AG09309 (cell line): ENCODE measurements at places on chromosomes 7 and 10.
A peak's percentile ranks its signal among the peaks of the same experiment; 100 is the strongest.

DNA sequence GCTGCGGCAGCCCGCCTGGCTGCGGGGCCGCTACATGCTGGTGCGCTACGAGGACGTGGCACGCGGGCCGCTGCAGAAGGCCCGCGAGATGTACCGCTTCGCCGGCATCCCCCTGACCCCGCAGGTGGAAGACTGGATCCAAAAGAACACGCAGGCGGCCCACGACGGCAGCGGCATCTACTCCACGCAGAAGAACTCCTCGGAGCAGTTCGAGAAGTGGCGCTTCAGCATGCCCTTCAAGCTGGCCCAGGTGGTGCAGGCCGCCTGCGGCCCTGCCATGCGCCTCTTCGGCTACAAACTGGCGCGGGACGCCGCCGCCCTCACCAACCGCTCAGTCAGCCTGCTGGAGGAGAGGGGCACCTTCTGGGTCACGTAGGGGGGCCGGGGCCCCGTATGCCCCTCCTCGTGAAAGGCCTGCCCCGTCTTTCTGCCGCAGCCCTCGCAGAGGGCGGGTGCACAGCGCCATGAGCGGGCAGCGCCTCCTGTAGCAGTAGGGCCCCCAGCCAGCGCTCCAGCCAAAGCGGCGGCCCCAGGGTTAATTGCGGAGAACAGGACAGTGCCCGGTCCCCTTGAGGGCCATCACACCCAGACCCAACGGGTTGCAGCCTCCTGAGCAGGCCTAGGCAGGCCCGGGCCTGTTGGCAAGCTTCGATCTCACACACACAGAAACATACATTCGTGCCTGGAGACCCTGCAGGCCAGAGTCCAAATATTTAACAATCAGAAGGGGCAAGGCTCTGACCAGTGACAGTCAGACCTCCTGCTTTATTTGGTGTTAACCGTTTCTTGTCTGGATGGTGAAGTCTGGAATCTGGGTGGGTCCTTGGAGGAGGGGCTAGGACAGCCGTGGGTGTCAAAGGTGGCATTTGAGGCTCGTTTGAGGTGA lies 44.1 kb downstream of the CHST3 start:
- DNase-seq, result no peak

GRCh38 chr10:59561477-59562121 lies 148.1 kb downstream of the SLC16A9 start:
- DNase-seq, result no peak

GRCh38 chr10:29238523-29239135 lies 50.2 kb upstream of the LYZL1 start:
- no peak for DNase-seq

- DNase-seq, result no peak
Measured at GRCh38 chr10:29372920-29373319, 84.0 kb downstream of the LYZL1 start.

- no peak for DNase-seq
Measured at GRCh38 chr10:130041451-130042371, 68.9 kb downstream of the C10orf143 start.

DNA sequence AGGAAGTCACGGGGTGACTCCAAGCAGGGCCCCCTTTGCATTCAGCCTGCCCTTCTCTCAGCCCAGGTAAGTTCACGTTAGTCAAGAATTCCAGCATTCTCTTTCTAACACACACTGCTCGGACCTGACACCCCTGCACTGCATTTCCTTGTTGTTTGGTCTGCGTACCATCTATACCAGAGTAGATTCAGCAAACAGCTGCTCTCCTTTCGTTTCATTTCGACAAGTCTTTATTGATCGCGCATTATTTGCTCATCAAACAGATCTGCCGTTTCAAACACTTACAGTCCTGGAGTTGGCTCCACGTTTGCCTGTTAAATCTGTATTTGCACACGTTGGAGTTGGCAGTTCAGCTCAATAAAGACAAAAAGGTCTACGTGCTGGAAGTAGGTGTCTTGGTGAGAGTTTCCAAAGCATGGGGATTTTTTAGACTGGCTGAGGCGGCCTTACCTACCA lies 495.1 kb downstream of the RPS24 start:
- no peak for DNase-seq

DNA sequence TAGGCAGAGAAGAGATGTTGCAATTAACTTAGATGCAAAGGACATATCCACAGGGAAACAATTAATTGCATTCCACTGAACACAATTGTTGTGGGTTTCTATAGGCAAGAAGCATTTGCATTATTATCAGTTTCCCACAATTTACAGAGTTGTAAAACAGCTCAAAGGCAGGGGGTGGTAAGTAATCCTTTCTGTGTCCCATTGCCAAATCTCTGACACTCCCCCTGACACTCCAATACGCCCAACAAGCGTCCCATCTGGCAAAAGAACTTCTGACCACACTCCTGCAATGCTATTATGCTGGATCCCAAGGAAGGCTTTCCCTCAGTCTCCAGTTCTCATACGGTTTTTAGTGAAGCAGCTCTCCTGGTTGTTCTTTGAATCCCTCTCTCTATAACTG lies 179.8 kb downstream of the CXCL12 start:
- DNase-seq, result no peak

DNA sequence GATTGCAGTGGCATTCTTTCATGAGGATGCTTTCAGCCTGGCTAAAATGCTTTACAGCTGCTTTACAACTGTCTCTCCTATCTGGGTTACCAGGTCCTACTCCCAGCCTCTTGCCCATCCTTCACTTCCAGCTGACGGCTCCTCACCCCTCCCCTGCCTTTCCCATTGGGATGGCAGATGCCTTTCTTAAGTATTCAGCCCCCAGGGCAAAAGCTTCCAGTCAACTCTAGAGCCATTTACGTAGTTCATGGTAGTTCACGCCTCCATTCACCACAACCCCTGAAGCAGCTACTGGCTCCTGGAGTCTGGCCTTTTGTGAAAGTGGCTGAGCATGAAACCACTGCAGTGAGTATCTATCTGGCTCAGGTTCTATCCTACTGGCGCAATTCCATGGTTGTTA lies 17.2 kb upstream of the BMPER start:
- DNase-seq, result no peak

- peak; percentile 98 for DNase-seq
Measured at GRCh38 chr10:4372601-4373000, 453.4 kb upstream of the AKR1E2 start.

GRCh38 chr7:100467638-100468373 lies 3.7 kb upstream of the SPACDR start:
- DNase-seq, result no peak

GRCh38 chr7:133070562-133070961 lies 11.3 kb downstream of the CHCHD3 start:
- no peak for DNase-seq

DNA sequence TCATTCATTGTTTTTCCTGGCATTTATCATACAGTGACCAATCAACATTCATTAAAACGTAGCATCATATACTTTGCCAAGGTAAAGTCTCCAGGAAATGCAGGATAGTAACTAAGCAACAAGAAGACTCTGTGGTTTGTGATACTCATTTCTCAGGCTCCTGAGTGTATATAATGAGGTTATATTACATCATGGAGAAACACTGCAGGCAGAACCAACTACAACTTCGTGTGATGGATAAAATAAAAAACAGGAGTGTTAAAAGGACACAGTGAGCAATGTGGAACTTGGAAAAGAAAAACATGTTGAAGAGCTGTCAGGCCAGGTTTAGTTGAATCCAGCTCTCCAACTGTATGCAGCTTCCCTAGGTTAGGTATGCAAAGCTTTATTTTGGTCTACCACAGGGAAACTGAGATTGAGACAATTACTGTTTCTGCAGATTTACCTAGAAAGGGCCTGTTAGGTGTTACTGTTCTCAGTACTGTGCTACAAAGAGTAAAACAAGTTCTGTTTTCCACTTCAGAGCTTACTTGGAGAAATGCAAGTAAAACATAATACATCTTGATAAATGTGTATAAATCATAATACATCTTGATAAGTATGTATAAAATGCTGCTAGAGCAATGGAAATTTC lies 7.8 kb upstream of the CCNY start:
- peak; percentile 20 for DNase-seq

GRCh38 chr10:131591936-131592335 lies 280.4 kb upstream of the TCERG1L start:
- no peak for DNase-seq

GRCh38 chr10:20369863-20370736 lies 527.0 kb downstream of the NEBL start:
- no peak for DNase-seq

GRCh38 chr10:98252464-98252863 lies 15.5 kb downstream of the LOXL4 start:
- no peak for DNase-seq

DNA sequence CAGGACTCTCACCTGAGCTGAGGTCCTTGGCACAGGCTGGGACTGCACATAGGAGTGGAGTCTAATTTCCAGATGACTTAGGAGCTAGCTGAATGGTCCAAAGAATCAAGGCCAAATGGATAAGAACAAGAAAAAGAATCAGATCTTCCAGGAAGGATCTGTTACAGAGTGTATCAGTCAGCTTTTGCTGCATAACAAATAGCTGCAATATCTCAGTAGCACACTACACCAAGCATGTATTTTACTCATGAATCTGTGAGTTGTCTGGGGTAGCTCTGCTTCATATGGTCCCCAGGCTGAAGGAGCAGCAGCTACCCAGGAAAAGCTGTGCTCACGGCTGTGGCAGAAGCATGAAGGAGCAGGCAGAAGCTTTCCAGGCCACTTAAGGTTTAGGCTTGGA lies 60.6 kb upstream of the LOXL4 start:
- DNase-seq, result no peak

- DNase-seq, result no peak
Measured at GRCh38 chr10:110344622-110345021, 39.9 kb upstream of the SMNDC1 start.

DNA sequence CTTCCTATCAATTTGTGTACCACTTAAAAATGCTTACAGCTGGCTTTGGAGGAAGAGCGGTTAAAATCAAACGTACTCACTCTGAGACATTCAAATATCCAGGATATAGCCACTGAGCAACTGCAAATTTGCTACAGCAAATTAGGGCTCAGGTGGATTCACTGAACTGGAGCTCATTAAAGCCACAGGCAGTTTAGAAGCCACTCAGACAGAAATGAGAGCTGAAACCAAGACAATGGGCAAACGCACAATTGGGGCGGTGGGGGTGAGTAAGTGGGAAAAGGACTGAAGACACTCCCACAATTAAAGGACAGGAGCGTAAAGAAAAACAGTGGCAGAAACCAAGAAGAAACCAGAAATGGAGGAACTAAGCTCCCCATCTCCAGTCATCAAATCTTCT lies 20.5 kb downstream of the MPP7 start:
- DNase-seq, result no peak

DNA sequence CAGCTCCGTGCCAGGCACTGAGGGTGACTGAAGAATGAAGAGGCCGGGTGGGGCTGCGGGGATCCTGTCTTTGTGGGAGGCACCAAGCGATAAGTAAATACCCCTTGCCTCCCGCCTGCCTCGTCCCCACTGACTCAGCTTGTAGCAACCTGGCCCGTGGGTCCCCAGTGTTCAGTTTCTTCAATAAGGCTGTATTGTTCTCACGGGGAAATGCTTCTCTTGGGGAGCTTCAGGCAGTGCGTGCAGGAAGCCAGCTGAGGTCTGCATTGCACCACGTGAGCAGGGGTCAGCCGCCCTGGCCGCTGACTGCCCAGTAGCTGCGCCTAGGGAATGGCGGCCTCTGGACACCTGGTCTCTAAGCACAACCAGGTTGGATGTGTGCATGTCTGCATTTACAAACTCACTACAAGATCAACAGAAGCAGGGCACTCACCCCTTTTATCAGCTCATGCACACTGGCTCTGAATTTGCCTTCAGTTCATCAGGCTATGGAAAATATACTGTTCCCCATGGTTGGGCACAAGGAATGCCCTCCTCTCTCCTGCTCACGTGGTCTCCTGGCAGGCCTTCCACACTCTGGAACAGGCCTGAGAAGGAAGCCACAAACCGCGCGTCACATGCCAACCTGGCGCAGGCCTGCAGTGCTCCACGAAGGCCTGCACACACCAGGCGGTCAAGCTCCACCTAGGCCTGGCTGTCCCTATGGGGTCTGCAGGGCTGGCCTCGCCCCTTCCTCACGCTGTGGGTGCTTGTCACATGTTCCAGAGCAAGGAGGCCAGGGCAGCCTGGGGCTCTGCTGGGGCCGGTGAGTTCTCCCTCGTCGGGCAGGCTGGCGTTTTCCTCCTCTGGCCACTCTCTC lies 135.7 kb upstream of the RNF32 start:
- no peak for DNase-seq

DNA sequence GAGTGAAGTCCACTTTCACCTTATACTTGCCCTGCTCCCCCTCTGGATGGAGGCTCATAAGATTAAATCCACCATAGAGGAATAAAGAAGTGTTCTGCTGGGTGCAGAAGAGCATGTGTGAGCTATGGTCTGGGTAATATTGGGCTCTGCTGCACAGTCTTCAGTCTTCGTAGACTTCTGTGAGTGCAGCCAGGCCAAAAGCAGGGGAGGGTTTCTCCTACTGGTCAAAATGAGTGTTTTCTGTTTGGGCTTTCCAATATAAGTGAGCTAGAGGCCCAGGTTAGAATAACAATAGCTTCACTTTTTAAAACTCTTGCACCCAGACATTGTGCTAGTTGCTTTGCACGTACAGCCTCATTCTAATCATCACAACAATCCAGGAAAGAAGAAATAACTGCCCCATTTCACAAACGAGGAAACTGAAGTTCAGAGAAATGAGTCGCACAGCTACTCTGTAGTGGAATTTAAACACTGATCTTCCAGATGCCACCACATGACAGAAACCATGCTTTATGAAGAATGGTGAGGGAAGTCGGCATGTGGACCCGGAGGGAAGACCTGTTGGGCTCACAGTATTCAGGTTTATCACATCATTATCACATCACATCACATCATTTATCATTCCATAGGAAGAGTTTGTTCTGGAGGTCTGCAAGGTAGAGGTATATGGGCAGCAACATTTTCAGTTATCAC lies 23.8 kb upstream of the MSMB start:
- DNase-seq, result no peak

- no peak for DNase-seq
Measured at GRCh38 chr10:411603-412002, 276.3 kb downstream of the ZMYND11 start.

- DNase-seq, result no peak
Measured at GRCh38 chr7:69947998-69948397, 349.7 kb downstream of the AUTS2 start.

DNA sequence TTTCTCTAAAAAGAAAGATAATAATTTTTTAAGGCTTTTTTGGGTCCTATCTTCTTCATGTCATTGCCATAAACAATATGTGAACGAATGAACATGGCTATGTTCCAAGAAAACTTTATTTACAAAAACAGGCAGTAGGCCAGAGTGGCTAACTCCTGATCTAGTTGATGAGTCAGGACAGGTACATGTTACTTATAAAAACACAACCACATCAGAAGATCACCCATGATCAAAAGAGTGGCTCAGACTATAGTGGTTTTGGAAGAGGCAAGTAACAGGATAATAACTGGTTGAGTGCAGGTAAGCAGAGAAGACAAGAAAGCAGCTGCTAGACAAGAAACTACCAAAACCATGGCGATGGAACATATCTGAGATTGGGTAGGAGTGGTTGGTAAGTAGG lies 468.7 kb downstream of the KCNMA1 start:
- DNase-seq, result no peak

- no peak for DNase-seq
Measured at GRCh38 chr7:141701489-141702046, 398 bp downstream of the DENND11 start.

GRCh38 chr7:127252778-127253280 lies at the start of gene GRM8:
TSS of gene GRM8 (minus strand) at chr7:127252941.
- DNase-seq, result no peak
